ENCODE measurements at places on chromosomes 12 and 14.

DNA sequence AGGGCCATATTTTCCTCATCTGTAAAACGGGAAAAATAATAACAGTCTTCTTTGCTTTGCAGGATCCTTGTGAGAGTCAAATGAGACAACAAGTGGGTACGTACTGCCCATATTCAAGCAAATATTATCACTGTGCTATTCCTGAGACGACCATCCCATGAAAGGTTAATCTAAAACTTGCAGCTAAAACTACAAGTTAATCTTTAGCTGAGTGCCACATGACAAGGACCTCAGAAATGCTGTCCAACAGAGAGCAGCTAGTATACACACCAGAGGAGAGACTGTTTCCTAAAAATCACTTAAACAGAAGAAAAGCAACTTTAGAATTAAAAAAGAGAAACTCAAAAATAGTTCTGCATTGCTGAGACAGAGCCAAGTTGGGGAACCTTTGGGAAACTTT, 162.7 kb upstream of the TMTC2 start:
- DNase-seq = no peak

DNA sequence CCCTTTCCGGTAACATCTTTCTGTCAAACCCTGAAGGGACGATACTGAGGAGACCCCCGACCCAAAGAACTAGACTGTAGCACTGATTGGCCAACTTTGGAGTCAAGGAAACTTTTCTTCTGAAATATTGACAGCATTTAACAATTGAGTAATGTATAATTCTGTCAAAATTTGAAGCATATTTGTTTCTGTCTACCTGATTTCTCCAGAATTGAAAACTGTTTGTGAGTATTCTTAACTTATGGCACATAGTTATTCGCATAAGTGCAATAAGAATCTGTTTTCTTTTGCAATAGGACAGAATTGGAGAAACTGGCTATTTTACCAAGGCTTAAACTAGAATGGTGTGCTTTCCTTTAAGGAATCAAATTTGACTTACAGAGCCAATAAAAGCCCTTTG, 267.1 kb upstream of the FOXN3 start:
- no peak for DNase-seq

DNA sequence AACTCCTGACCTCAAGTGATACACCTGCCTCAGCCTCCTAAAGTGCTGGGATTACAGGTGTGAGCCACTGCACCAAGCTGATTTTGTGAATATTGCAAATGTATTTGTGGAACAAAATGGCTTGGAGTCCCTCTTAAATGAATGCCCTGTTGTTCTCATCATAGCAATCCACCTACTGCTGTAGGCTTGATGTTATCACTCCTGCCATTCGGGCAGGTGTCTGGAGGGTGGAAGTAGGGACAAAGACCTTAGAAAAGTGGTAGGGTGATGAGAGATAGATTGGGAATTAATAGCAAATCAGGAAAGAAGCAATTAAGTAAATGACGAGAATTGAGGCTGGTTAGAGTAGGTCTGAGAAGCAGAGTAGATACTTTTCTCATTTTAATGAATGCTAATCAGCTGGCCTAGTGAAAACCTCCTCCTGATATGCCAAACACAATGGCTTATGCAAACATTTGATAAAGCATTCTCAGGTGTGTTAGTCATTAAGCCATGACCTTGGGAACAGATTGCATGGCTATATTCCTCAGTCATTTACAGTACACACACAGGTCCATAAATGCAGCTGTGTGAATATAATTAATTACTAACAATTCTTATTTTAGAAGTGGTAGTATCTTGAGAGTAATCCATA, 60.5 kb upstream of the USP44 start:
- no peak for DNase-seq

- DNase-seq = no peak
These were observed 337.9 kb upstream of the NOVA1 start for GRCh38 chr14:26935733-26936132.
